Hepatocyte (in vitro differentiated cells): ENCODE measurements at places on chromosomes 3 and 15. TPM values are rescaled to one million over a fixed set of nuclear protein-coding genes. Genes with fewer than 3 reads are reported as not detected.

The GOLGA6B gene
- 0.08 TPM in 1 of 2 replicates, not detected in the other for total RNA-seq

The TOPAZ1 gene
- not detected in 2 replicates for total RNA-seq

The CMC1 gene
- total RNA-seq = 22.6 and 26.0 TPM in 2 replicates

The GPR27 gene
- 1.4 and 3.1 TPM in 2 replicates for total RNA-seq

The CDHR4 gene
- 0.57 TPM in 1 of 2 replicates, not detected in the other for total RNA-seq

The CD200R1 gene
- total RNA-seq = 0.20 and 0.93 TPM in 2 replicates

The PTH1R gene
- 13.9 and 14.5 TPM in 2 replicates for total RNA-seq

The EPHB3 gene
- 5.2 and 11.0 TPM in 2 replicates for total RNA-seq

The GCHFR gene
- total RNA-seq = 97.2 and 105 TPM in 2 replicates

The BNC1 gene
- 13.5 and 24.3 TPM in 2 replicates for total RNA-seq

The SAMMSON gene
- 0.10 TPM in 1 of 2 replicates, not detected in the other for total RNA-seq

The CD200 gene
- total RNA-seq = 6.7 and 12.6 TPM in 2 replicates

The CCR3 gene
- total RNA-seq = 0.40 TPM in 1 of 2 replicates, not detected in the other

The LRRK1 gene
- 2.1 and 2.6 TPM in 2 replicates for total RNA-seq

The CMTM8 gene
- 17.1 and 20.7 TPM in 2 replicates for total RNA-seq

The SPINK8 gene
- not detected in 2 replicates for total RNA-seq

The STT3B gene
- 213 and 253 TPM in 2 replicates for total RNA-seq

The CAPN3 gene
- 15.6 and 21.1 TPM in 2 replicates for total RNA-seq

The WDR76 gene
- total RNA-seq = 4.7 and 7.6 TPM in 2 replicates

The NME9 gene
- not detected in 2 replicates for total RNA-seq
